A549 treated with CORT108297 at 1 μM for 4 hours (cell line): ENCODE measurements at places on chromosomes 16 and 17. TPM values are rescaled to one million over a fixed set of nuclear protein-coding genes. Genes with fewer than 3 reads are reported as not detected.

The ACSM2A gene
- not detected in 5 replicates for total RNA-seq

The CTRB2 gene
- total RNA-seq = 0.12 TPM in 1 of 5 replicates, not detected in the others

The CCL4 gene
- total RNA-seq = 0.15 TPM in 1 of 5 replicates, not detected in the others

The TMC7 gene
- 7.2 to 10.8 TPM (median 9.9 TPM) in 5 replicates for total RNA-seq

The GNGT2 gene
- total RNA-seq = 0.43 to 0.63 TPM (median 0.46 TPM) in 5 replicates

The TBC1D3K gene
- not detected in 5 replicates for total RNA-seq

The TAT gene
- 0.02 to 0.05 TPM (median 0.03 TPM) in 3 of 5 replicates, not detected in the others for total RNA-seq

The CLN3 gene
- 21.9 to 38.9 TPM (median 35.1 TPM) in 5 replicates for total RNA-seq

The MEOX1 gene
- not detected in 5 replicates for total RNA-seq

The TMEM100 gene
- not detected in 5 replicates for total RNA-seq

The ETV4 gene
- 43.9 to 52.8 TPM (median 51.0 TPM) in 5 replicates for total RNA-seq

The GPRC5B gene
- total RNA-seq = 26.3 to 33.2 TPM (median 28.3 TPM) in 5 replicates

The CDH16 gene
- total RNA-seq = 0.36 to 0.50 TPM (median 0.39 TPM) in 5 replicates

The LGALS9B gene
- not detected in 5 replicates for total RNA-seq

The KRT17 gene
- 0.88 to 1.5 TPM (median 1.1 TPM) in 5 replicates for total RNA-seq

The C1QTNF8 gene
- total RNA-seq = not detected in 5 replicates

The MGAT5B gene
- total RNA-seq = 15.4 to 24.9 TPM (median 24.8 TPM) in 5 replicates

The SLC52A1 gene
- 0.44 to 1.2 TPM (median 0.95 TPM) in 5 replicates for total RNA-seq

The KRTAP9-8 gene
- total RNA-seq = not detected in 5 replicates

The TERB1 gene
- total RNA-seq = 0.06 to 0.07 TPM in 2 of 5 replicates, not detected in the others

The NPIPB13 gene
- 2.0 to 2.8 TPM (median 2.2 TPM) in 5 replicates for total RNA-seq

The NHLRC4 gene
- total RNA-seq = 0.18 to 0.31 TPM (median 0.23 TPM) in 5 replicates

The OR2C1 gene
- total RNA-seq = not detected in 5 replicates

The SSTR5 gene
- 0.25 to 0.37 TPM (median 0.33 TPM) in 5 replicates for total RNA-seq

The AATK gene
- total RNA-seq = 0.23 to 0.66 TPM (median 0.60 TPM) in 5 replicates

The MSLN gene
- total RNA-seq = 2.1 to 3.7 TPM (median 2.5 TPM) in 5 replicates

The TMEM204 gene
- total RNA-seq = not detected in 5 replicates

The TPSG1 gene
- 0.08 to 0.24 TPM (median 0.13 TPM) in 3 of 5 replicates, not detected in the others for total RNA-seq

The STX4 gene
- total RNA-seq = 60.0 to 76.0 TPM (median 70.3 TPM) in 5 replicates

The CEP295NL gene
- total RNA-seq = 0.36 to 0.55 TPM (median 0.49 TPM) in 5 replicates

The C17orf113 gene
- total RNA-seq = 0.47 to 0.94 TPM (median 0.79 TPM) in 5 replicates

The HCRT gene
- 0.23 to 0.29 TPM (median 0.24 TPM) in 4 of 5 replicates, not detected in the other for total RNA-seq

The MLX gene
- total RNA-seq = 53.9 to 64.8 TPM (median 59.1 TPM) in 5 replicates

The APOBR gene
- total RNA-seq = 0.05 to 0.07 TPM (median 0.06 TPM) in 5 replicates

The TNFRSF17 gene
- not detected in 5 replicates for total RNA-seq

The PLLP gene
- total RNA-seq = 1.2 to 1.8 TPM (median 1.6 TPM) in 5 replicates

The ERI2 gene
- total RNA-seq = 11.0 to 19.9 TPM (median 14.2 TPM) in 5 replicates

The PFN1 gene
- total RNA-seq = 2,450 to 3,030 TPM (median 2,898 TPM) in 5 replicates

The KRT39 gene
- not detected in 5 replicates for total RNA-seq

The PRAC2 gene
- total RNA-seq = not detected in 5 replicates

The RRAD gene
- 7.7 to 19.4 TPM (median 12.3 TPM) in 5 replicates for total RNA-seq

The ZNF23 gene
- total RNA-seq = 5.2 to 7.6 TPM (median 5.8 TPM) in 5 replicates

The KIFC3 gene
- 144 to 205 TPM (median 203 TPM) in 5 replicates for total RNA-seq

The DNAAF8 gene
- 1.0 to 1.8 TPM (median 1.2 TPM) in 5 replicates for total RNA-seq

The HOXB9 gene
- total RNA-seq = 7.5 to 8.7 TPM (median 7.8 TPM) in 5 replicates

The KRT20 gene
- total RNA-seq = 0.18 to 0.28 TPM (median 0.26 TPM) in 5 replicates

The SLC5A11 gene
- 0.31 to 0.69 TPM (median 0.46 TPM) in 5 replicates for total RNA-seq

The ZSCAN32 gene
- total RNA-seq = 10.7 to 18.4 TPM (median 15.1 TPM) in 5 replicates

The TEKT5 gene
- total RNA-seq = not detected in 5 replicates

The NKD1 gene
- total RNA-seq = 0.25 to 0.37 TPM (median 0.29 TPM) in 5 replicates

The ELAC2 gene
- 104 to 111 TPM (median 109 TPM) in 5 replicates for total RNA-seq

The GRAPL gene
- 0.09 to 0.23 TPM (median 0.10 TPM) in 3 of 5 replicates, not detected in the others for total RNA-seq

The SRCIN1 gene
- total RNA-seq = 2.0 to 3.3 TPM (median 2.8 TPM) in 5 replicates

The EFCAB13 gene
- 1.8 to 2.5 TPM (median 2.1 TPM) in 5 replicates for total RNA-seq

The LMF1 gene
- 7.6 to 11.4 TPM (median 9.1 TPM) in 5 replicates for total RNA-seq

The TSPAN10 gene
- total RNA-seq = 4.7 to 6.7 TPM (median 5.5 TPM) in 5 replicates

The C1QL1 gene
- total RNA-seq = 14.7 to 35.1 TPM (median 30.0 TPM) in 5 replicates

The KCNG4 gene
- total RNA-seq = not detected in 5 replicates
